Activated naive CD8-positive, alpha-beta T cell treated with anti-CD3 and anti-CD28 coated beads, Interleukin-2, amount 10 ng/mL, durations not matched to agents 7 days and 5 days (primary cell): ENCODE measurements at places on chromosomes 4 and X. TPM values are rescaled to one million over a fixed set of nuclear protein-coding genes. Genes with fewer than 3 reads are reported as not detected.

Gene CLNK
- total RNA-seq = not detected

Gene SLC38A5
- 58.8 TPM for total RNA-seq

Gene DRD5
- total RNA-seq = not detected

Gene USP17L15
- not detected for total RNA-seq

Gene DCX
- not detected for total RNA-seq

Gene PPA2
- 81.9 TPM for total RNA-seq

Gene GYG2
- not detected for total RNA-seq

Gene SPATA18
- total RNA-seq = 0.09 TPM

Gene NDNF
- total RNA-seq = 0.11 TPM

Gene RASGEF1B
- total RNA-seq = 8.2 TPM

Gene TMEM271
- total RNA-seq = not detected

Gene MND1
- 31.8 TPM for total RNA-seq
